ENCODE measurements at places on chromosomes 11 and 22.
A peak's percentile ranks its signal among the peaks of the same experiment; 100 is the strongest.

DNA sequence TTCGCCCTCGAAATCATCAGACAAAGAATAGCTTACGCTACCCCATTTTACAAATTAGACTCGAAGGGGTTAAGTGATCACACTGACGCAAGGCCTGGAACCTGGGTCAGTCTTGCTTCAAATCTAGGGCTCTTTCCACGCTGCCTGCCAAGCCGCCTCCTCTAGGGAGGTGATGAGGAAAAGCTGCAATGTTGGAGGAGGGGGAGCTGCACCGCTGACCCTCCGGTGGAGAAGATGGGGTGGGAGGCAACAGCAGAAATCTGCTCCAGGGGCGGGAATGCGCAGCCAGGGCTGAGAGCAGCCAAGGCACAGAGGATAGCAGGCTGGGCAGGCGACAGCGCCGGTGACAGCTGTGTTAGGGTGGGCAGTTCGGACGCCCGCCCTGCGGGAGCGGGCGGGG is 595 bp downstream of the SYVN1 start:
- DNase-seq: no peak

- no peak for DNase-seq
Observed at GRCh38 chr22:42918500-42918899, 61.4 kb upstream of the ARFGAP3 start.

DNA sequence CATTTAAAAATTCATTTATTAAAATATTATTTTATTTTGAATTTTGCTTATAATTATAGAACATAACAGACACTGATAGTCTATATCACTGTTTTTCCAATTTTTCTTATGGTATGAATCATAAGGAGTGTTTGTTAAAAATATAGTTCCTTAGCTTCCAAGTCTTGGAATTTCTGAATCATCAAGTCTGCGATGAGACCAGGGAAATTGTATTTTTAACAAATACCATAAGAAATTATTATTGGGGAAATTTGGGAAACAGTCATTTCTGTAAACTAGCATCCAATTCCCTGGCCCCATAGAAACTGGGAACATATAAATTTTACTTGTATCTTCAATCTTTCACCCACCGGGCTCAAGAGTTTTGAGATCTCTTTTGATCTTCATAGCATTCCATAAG is 38.0 kb upstream of the PICALM start:
- DNase-seq: no peak

DNA sequence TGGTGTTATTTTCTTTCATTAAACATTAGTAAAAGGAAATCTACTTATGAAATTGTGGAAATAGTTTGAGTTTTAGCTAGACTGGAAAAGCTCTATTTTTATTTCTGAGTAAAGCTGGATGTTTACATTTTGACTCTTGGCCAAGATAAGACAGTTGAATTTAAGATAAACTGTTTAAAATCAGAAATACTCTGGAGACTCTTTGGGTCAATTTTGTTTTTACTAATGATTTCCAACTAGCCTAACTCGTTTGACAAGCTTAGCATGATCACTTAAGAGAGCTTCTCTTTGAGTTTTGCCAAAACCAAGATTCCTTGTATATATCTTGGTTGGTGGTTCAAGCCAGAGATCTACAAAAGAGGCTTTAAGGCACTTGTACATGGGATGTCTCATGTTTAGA is 724.8 kb upstream of the LUZP2 start:
- no peak for DNase-seq

DNA sequence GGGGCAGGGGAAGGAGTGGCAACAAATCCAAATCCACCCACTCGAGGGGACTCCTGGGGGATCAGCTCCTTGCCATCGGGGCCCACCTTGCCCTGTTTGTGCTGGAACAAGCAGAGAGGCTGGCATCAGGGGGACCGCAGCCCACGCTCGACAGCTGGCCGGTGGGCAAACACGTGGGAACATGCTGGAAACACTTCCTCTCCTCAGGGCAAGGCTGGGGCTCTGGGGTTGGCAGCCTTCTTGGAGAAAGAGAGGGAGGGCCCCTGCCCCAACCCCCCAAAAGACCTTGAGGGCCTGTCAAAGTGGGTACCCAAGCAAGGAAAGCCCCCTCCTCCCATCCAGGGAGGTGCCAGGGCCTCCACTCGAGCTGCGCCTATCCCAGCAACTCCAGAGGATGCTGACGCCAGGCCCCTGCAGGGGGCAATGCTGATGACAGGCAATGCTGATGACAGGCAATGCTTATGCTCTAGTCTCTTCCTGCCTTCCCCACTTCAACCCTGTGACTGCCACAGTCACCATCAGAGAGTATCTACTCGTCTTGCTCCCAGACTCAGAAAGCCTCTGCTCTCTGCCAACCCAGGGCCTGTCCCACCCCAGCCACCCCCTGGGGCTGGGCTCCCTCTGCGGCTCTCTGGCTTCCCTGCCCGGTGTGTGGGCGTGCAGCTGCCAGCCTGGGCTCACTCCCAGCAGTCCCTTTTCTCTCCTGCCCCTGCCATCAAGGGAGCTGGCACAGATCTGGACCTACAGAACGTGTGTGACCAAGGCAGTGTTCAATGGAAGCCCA is 6.0 kb downstream of the ESS2 start:
- no peak for DNase-seq

- DNase-seq: no peak
Observed at GRCh38 chr11:13446444-13446843, 16.6 kb downstream of the BTBD10 start.

DNA sequence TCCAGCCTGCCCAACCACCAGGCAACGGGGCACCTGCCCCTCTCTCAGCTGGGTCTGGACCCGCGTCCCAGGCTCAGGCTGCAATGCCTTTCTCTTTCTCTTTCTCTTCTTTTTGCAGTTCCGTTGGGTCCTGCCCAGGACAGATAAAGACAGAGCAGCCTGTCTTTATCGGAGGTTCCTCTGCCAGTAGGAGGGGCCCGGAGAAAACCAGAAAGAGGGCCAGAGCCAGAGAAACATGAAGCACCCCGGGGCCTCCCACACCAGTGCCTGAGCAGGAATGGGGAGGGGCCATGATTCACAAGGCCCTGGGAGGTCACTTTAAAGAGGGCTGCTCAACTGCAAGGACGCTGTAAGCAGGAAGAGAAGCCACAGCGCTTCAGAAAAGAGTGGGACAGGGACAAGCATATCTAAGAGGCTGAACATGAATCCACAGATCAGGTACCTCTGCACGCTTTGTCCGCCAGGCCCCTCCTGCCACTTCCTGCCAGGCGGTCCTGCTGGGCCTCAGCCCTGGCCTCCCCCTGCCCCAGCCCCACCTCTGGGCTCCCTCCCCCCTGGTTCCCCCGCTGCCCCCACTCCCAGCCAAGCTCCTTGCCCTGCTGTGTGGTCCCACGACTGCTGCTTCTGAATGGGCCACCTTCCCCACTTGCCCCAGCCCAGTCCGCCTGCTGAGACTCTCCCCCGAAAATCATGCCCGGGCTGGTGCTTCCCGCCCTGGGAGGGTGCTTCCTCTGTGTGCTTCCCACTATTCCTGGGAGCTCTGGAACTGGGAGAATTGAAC is at the start of gene APOBEC3C:
APOBEC3C (plus strand) TSS at position 316 of the 781 bp plus-strand sequence; CDS start at position 422, 106 bp downstream.
- peak; percentile 46 for DNase-seq

DNA sequence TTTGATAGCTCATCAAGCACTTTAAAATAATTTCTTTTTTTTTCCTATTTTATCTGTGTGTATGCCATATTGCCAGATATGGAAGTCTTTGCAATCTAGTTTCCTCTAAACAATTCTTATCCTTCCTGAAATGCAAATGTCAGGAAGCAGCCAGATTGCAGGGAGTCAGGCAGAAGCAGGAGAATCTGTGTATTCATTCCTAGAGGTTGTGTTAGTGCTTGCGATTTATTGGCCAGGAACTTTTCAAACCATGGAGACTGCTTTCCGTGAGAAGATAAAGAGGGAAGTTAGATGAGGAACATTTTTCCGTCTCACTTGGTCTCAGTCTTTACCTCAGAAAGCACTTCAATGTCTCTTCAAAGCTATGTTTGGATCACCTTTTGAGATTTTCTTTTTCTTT is 91.9 kb downstream of the GRAMD1B start:
- no peak for DNase-seq

GRCh38 chr22:23078462-23078787 is 8.1 kb downstream of the GNAZ start:
- DNase-seq: no peak

- DNase-seq: no peak
Observed at GRCh38 chr11:35765211-35765610, 102.6 kb downstream of the TRIM44 start.

DNA sequence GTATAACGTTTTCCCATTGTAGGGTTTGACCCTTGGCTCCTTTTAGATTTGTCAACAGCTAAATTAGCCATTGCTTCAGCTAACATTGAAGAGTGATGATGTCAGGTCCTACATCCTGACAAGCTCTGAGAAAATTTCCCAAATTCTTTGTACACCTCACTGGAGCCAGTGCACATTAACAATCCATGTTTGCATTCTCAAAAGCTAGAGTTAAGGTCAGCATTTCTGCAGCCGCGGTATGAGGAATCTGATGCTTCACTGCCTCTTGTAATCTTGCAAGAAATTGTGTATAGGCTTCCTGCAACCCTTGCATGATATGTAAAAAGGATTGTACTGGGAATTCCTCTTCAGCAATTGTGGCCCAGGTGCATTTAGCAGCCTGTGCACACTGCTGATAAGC is 33.1 kb upstream of the NCAM1 start:
- DNase-seq: no peak

- no peak for DNase-seq
Observed at GRCh38 chr11:101188801-101189200, 59.2 kb upstream of the PGR start.

DNA sequence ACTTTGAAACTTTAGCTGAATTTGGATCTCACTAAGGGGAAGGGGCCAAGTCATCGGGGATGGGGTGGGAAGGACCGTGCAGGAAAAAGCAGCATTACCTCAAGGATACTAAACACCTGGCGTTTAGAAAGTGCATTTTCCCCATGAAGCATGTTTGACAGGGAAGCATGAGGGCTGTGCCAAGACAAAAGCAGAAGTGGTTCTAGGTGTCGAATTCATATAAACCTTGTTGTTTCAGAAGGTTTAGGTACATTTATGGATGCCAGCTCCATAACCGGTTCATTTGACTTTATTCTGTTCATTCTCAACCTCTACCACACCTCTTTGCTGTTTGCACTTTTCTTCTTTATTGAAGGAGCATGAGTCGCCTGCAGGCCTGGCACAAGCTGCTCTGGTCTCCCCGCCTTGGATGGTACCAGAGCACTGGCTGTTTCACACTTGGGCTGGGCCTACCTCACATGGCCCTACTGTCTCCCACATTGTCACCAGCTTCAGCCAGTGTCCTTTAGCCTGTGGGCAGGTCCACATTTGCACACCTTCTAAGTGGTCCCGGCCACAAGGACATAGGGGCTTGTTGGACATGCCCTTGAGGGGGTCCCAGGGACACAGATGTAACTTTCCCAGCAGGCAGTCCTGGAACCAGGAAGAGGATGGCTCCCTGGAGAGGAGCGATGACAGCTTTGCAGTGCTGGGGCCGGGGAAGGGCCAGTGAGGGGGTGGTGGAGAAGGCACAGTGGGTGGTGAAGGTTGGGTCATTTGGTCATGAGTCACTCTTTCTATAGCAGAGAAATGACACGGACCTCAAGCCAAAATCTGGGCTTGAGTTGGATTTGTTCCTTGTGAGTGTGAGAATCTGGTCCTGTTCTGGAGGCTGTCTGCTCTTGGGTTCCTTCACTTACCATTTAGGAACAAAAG is 3.2 kb upstream of the ST14 start:
- no peak for DNase-seq

DNA sequence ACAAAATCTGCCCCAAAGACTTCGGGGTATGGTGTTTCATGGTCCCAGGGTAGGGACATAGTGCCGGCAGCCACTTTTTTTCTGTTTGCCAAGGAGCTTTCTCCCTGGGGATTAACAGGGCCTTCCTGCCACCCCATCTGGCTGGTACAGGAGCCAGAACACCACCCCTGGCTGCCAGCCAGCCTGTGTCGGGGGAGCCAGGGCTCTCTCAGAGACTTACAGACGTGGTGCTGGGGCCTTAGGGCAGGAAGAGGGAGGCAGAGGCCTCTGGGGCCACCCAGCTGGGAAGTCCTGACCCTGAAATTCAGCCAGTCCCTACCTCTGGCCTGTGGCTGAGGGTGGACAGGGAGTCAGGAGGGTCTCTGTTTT is 52.4 kb upstream of the CDON start:
- DNase-seq: no peak

- no peak for DNase-seq
Observed at GRCh38 chr11:64094463-64095260, 58.9 kb downstream of the FLRT1 start.

DNA sequence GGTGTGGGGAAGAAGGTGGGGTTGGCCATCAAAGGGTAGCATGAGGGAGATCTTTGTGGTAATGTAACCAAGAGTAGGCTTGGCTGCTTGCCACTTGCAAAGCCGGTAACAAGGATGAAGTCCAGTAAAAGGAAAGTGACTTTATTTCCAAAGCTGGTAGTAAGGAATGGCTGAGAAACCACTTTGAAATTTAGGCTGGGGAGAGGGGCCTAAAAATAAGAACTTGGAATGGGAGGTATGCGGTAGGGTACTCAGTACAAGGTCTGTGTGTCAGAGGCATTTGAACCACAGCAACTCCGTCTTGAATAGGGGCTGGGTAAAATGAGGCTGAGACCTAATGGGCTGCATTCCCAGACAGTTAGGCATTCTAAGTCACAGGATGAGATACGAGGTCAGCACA is 216.0 kb upstream of the ISX start:
- no peak for DNase-seq

DNA sequence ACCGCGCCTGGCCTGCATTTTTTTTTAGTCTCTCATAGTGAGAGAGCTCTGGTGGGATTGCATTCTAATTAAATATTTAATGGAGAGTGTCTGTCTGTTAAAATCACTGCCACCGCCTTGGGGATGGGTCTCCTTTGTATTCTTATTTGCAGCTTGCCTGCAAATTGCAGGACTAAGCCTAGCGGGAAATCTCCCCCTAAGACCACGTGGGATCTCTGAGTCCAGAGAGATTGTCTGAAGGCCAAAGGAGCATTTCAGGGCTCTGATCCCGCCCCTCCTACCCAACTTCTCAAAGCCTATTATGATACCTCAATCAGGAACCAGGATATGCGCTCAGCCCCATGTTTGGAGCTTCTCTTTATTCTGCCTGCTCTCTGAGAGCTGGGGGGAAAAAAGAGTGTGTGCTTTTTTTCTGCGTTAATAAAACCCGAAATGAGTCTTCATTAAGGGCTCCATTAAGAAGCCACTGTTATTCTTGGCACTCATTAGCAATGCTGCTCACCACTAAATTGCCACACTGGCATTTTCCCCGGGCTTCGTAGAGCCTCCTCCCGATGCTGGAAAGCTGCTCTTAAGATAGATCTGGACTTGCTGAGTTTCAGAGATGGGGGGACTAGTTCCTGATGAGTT is 92.9 kb upstream of the THY1 start:
- no peak for DNase-seq

- no peak for DNase-seq
Observed at GRCh38 chr11:59767225-59767611, 12.0 kb downstream of the STX3 start.

DNA sequence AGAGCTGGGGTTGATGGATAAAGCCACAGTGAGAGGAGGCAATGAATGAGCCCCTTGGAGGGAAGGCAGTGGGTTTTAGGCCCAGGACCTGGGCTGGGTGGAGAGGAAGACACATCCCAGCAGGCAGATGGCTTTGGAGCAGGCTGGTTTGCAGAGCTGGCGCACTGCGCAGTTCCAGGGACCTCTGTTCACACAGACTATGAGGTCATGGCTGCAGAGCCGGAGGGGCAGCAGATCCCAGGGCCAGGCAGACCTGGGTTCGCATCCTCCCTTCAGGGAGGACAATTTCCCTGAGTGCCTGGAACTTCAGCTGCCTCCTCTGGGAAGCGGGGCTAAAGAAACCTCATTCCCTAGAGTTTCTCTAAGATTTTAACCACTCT is 28.2 kb upstream of the DGKZ start:
- no peak for DNase-seq

All from right renal cortex interstitium (tissue), 3 donors.